ENCODE measurements at places on chromosomes 11 and 22. TPM values are rescaled to one million over a fixed set of nuclear protein-coding genes. Genes with fewer than 3 reads are reported as not detected.

WNT11 gene
- total RNA-seq, result not detected

FADS3 gene
- total RNA-seq, result 150 TPM

HPS4 gene
- total RNA-seq, result 21.3 TPM

VSIG10L2 gene
- total RNA-seq, result not detected

KLHDC7B gene
- total RNA-seq, result 0.04 TPM

MOGAT2 gene
- total RNA-seq, result not detected

KRTAP5-11 gene
- total RNA-seq, result not detected
